ENCODE measurements at places on chromosomes 5 and 9.

DNA sequence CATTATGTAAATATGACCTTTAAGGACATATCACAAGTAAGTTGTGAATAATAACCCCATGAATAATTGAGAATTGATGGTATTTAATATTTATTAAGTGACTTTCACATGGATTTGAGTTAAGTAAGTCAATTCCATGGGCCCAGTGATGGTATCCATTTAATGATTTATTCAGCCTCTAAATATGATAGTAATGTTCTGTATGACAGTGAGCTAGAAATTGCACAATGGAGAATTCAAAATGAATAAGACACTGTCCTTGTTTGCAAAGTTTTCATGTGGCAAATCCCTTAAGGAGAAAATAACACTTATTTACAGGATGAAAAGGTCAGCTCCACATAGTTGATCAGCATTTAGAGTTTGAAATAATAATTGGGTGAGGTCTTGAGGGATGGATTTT, 160.7 kb downstream of the PDE4D start:
- DNase-seq, result no peak

DNA sequence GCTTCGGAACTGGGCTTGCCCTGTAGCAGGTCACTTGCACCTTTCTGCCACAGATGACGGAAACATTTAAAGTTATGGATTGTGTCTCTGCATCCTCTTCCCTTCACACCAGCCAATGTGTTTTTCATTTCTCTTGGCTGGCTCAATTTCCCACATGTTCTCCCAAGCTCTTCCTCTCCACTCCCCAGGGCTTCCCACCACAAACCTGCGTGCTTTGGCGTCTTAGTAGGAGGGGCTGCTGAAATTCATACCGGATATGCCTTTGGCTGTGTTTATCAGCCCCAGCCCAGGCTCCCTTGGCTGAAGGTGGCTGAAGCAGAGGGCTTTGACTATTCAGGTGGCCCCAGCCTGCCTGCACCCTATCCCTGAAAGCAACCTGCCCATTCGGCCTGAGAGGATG, 32.1 kb downstream of the ADRB2 start:
- no peak for DNase-seq

DNA sequence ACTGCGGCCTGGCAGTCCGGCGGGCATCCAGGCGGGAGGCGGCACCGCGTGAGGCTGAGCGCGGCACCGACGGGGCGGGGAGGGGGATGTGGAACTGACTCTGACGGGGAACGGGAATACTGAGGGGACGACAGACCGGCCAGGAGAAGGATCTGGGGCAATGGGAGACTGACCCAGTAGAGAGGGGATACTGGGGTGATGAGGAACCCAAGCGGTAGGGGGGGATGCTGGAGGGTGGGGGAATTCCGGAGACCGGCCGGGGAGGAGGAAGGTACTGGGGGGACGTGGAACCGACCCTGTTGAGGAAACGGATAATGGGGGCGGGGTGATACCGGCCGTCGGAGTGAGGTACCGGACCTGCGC, 423 bp downstream of the IPPK start:
- DNase-seq, result no peak

DNA sequence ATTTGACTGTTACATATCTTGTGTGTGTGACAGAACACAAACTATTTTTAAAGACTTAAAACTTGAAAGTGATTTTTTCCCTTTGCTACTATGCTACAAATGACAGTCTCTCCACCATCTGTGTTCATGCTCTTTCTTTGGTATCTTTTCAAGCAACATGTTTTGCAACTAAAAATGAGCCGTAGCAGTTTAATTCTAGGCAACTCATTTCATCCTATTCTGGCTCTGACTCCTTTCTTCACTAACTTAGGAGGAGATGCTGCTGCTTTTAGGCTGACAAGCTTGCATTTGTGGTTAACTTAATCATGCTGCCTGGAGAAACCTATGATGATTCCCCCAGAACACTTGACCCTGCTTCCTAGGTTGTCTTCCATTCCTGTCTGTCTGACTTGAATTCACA, 100.6 kb downstream of the HACD4 start:
- no peak for DNase-seq

DNA sequence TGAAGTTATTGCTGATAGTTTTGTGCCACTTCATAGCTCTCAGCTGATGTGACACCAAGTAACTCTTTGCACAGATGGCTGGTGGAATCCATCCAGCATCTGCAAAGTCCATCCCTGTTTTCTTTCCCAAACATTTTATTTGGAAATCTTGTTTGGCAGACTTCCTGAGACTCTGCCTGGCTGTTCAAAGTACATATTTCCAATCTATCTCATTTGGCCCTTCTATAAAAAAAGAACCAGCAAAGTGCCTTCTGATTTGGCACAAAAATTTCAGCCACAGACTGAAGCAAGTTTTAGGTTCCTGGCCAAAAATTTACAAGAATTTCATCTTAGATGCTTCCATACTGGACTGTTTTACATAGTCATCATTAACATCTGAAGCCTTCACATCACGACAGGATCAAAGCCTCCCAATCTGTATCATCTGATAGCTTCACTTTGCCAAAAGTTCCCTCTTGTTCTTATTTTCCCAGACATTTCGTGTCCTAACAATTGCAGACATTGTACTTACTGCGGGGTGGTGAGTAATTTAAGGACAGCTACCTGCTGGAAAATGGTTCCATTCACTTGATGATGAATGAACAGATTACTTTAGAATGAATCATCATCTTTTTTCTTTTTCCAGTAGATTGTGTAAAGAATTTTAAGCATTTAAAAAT, 377.3 kb downstream of the KIAA0825 start:
- DNase-seq, result no peak

GRCh38 chr5:124859027-124859426, 112.6 kb upstream of the ZNF608 start:
- DNase-seq, result no peak

GRCh38 chr5:118832974-118833373, 155.4 kb downstream of the DTWD2 start:
- no peak for DNase-seq

GRCh38 chr5:31300501-31300900, 107.0 kb downstream of the CDH6 start:
- DNase-seq, result no peak

- DNase-seq, result no peak
These were observed 63.0 kb upstream of the FCHO2 start for GRCh38 chr5:72892846-72893245.

- DNase-seq, result no peak
These were observed 84.4 kb upstream of the STC2 start for GRCh38 chr5:173412566-173412965.

DNA sequence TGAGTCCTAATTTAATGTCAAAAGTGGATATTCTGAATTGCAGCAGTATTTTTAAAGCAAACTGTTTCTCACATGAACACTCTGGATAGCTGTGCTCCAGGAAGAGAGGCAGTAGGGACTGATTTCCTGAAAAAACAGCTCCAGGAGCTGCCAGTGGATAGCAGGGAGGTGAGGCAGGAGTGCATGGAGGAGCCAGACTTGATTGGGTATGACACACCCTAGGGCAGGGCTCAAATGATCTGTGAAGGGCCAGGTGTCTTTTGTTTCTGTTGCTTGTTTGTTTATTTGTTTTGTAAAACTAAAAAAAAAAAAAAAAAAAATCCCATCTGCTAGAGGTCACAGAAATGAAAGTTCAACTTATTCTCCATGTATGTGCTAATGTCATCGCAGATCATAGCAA, 83.4 kb downstream of the ADRB2 start:
- DNase-seq, result no peak

GRCh38 chr5:159309689-159310433, 20.4 kb downstream of the IL12B start:
- no peak for DNase-seq

GRCh38 chr5:150350524-150351344, 6.8 kb upstream of the TCOF1 start:
- no peak for DNase-seq

DNA sequence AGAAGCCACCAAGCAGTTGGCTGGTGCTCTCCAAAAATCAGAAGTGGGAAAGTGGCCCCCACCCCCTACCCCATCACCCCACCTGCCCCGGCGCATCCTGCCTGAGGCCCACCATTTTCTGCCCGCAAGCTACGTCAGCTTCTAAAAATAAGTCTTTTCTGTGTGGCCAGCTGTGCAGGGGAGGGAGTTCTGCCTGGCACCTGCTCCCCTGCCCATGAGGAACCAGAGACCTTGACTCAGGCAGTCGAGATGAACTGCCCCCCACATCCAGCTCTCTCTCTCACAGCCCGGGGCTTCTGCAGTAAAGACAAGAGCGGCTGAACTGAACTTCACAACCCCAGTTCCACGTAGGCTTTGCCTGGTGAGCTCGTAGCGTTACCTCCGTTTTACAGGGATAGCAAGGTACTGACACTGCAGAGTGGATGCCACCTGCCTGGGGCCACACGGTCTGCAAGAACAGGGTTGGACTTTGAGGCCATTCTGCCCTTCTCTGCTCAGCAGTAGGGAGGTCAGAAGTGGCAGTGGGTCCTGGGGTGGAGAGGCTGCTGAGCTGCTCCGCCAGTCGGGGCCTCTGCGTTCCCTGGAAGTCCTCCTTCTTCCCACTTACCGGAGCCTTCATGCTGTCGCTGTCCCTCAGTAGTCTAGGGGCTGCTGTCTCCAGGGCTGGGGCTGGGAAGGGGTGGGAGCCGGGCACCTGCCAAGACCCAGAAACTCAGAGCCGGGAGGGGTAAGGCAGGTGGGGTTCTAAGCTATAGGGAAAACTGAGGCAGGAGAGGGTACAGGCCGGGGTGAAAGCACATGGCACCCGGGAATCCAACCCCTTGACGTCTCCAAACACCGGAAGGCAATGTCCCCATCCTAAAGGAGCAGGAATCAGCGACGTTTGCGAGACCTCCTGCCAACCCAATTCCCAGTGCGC, 781 bp downstream of the ST6GALNAC4 start:
- DNase-seq, result no peak

DNA sequence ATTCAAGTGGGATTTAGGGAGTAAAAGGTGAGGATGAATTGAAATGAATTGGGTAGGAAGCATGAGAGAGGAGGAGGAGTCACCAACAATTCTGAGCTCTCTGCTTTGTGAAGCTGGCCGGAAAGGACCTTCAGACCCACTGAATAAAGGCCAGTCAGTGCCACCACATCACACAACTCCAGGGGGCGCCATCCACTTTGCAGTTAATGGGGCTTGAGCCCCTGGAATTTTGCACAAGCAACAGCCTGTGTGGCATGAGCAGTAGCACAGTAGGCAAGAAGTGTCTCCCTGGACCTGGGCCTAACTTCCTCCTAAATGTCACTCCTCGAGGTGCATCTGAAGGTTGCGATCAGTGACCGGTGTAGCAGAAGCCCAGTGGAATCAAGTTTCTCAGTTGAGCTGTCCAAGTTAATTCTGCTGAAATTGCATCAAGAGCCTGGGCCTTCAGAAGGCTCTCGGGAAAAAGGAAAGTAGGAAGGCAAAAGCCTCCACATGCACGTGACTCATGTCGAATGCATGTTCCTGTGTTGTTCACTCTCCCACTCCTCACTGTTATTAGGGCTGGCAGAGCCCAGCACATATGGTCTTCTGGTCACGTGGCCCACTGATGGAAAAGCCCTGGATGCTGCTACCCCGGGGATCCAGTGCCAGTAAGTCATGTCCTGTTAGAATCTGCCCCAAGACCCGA, 27.8 kb upstream of the GLIS3 start:
- DNase-seq, result no peak

- no peak for DNase-seq
These were observed 151.6 kb downstream of the SLIT3 start for GRCh38 chr5:169149317-169149716.

DNA sequence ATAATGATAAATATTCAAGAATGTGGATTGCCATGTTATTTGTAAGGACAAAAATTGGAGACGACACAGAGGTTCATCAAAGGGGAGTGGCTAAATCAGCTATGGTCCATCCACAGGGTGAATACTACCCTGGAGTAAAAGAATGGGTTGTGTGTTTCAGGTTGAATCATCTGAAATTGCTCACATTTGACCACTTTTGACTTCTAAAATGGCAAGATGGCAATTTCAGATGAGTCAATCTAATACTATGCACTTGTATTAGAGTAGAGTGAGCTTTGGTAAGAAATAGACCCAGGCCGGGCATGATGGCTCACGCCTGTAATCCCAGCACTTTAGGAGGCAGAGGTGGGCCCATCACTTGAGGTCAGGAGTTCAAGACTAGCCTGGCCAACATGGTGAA, 131.8 kb downstream of the GAPVD1 start:
- DNase-seq, result no peak

GRCh38 chr5:33148076-33148513, 292.7 kb upstream of the TARS1 start:
- DNase-seq, result no peak

DNA sequence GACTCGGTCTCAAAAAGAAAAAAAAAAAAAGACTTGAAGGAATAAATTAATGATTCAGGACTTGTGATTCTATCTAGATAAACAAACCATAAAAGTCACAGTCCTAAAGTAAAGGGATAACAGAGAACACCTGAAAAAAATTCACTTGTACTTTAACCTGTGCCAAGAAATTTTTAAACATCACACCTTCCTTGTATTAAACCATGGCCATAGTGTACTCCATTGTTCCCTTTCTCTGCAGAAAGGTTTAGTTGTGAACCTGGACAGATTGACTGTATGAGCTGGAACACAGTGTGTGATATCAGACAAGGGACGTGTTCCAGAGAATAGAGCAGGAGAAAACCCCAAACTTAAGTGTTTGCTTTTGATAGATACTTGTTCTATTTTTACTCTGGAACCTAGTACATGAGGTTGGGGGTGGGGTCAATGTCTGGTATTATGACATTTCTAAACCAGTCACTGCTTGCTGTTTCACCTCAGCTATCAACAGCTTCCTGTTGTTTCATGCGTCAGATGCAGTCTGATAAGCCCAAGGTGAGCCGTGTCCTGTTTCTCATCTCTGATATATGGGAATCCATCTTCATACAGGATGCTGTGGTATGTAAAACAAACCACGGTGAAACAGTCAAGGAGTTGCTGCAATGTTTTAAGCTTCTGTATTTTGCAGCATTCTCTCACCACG, 62.5 kb upstream of the ITGA1 start:
- DNase-seq, result no peak

DNA sequence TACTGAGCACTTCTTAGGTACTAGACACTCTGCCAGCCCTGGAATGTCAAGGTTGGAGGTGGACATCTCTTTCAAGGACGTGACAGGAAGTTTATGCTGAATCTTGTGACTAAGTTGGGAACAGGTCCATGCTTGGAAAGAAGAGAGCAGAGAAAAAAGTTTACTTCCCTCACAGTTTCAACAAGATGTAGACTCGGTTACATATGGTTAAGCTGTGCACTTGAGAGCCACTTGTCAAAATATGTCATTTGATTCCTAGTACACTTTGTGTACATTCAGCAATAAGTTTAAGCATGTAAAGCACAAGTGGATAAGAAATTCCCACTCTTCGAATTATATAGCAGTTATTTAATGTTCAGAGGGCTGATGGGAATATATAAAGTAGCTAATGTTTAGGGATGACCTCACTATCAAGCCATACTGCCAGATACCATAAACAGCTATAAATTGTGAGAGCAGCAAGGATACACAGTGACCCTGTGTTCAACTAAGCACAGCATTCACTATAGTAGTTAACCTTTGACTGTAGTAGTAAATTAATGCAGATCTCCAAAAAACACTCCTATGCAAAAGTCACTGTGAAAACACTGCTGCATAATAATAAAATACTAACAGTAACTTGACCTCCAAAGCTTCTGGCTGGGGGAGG, 1944.6 kb upstream of the WWC1 start:
- no peak for DNase-seq
